ENCODE measurements at places on chromosomes 4 and X.

- H3K36me3 ChIP-seq, result no peaks in the 10 kb centered on the region
- no peak for DNase-seq
- H3K27ac ChIP-seq, result no peak overlapping the region
- no peaks in the 10 kb centered on the region for H3K4me1 ChIP-seq
- peaks cover 2% of the 10 kb centered on the region for H3K27me3 ChIP-seq
Measured at GRCh38 chrX:698206-698605, 67.6 kb downstream of the SHOX start.

GRCh38 chr4:113943863-113944262, 35.6 kb downstream of the ARSJ start:
- peak; percentile 12 for DNase-seq
- H3K4me1 ChIP-seq, result peaks cover 20% of the 10 kb centered on the region
- H3K27ac ChIP-seq, result no peak overlapping the region
- H3K4me3 ChIP-seq, result no peak overlapping the region
- H3K36me3 ChIP-seq, result no peaks in the 10 kb centered on the region

- H3K4me3 ChIP-seq, result no peak overlapping the region
- no peak overlapping the region for H3K27ac ChIP-seq
- H3K4me1 ChIP-seq, result no peaks in the 10 kb centered on the region
- H3K36me3 ChIP-seq, result no peaks in the 10 kb centered on the region
- DNase-seq, result no peak
Measured at GRCh38 chr4:104591510-104591911, 96.8 kb upstream of the CXXC4 start.

- no peaks in the 10 kb centered on the region for H3K36me3 ChIP-seq
- no peak overlapping the region for H3K4me3 ChIP-seq
- H3K27ac ChIP-seq, result no peak overlapping the region
- no peak for DNase-seq
- H3K27me3 ChIP-seq, result no peaks in the 10 kb centered on the region
Measured at GRCh38 chr4:156718226-156718625, 253.4 kb downstream of the PDGFC start.

DNA sequence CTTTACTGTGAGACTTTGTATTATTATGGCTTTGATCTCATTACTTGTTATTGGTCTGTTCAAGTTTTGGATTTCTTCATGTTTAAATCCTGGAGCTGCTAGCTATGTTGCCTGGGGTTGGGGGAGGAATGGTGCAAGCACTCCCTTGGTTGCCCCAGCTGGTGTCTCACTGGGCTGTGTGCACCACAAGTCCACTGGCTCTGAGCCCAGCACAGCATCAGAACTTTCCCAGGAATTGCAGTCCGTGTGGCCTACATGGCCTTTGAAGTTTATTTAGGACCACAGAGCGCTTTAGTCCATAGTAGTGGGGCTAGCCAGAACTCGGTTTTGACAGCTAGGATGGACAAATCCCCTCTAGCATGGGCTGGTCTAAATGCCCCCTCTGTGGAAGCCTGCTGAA, 278.8 kb upstream of the RPS6KA3 start:
- H3K4me3 ChIP-seq, result no peak overlapping the region
- peaks cover 2% of the 10 kb centered on the region for H3K4me1 ChIP-seq
- H3K27me3 ChIP-seq, result no peaks in the 10 kb centered on the region
- DNase-seq, result no peak
- peaks cover 3% of the 10 kb centered on the region for H3K36me3 ChIP-seq

DNA sequence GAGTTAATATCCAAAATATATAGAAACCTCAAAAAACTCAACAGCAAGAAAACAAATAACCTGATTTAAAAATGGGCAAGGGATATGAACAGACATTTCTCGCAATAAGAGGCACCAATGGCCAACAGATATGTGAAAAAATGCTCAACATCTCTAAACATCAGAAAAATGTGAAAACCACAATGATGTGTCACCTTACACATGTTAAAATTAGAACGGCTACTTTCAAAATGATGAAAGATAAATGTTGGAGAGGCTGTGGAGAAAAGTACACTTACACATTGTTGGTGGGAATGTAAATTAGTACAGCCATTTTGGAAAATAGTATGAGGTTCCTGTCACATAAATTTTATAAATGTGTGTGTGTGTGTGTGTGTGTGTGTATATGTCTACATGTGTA, 731.3 kb downstream of the DMD start:
- no peaks in the 10 kb centered on the region for H3K36me3 ChIP-seq
- H3K27me3 ChIP-seq, result no peaks in the 10 kb centered on the region
- no peak overlapping the region for H3K4me3 ChIP-seq
- no peak overlapping the region for H3K27ac ChIP-seq
- H3K4me1 ChIP-seq, result no peaks in the 10 kb centered on the region

GRCh38 chrX:71017396-71017939, 50.7 kb downstream of the SNX12 start:
- no peaks in the 10 kb centered on the region for H3K27me3 ChIP-seq
- no peaks in the 10 kb centered on the region for H3K36me3 ChIP-seq
- H3K4me1 ChIP-seq, result no peaks in the 10 kb centered on the region
- no peak overlapping the region for H3K27ac ChIP-seq
- H3K4me3 ChIP-seq, result no peak overlapping the region

DNA sequence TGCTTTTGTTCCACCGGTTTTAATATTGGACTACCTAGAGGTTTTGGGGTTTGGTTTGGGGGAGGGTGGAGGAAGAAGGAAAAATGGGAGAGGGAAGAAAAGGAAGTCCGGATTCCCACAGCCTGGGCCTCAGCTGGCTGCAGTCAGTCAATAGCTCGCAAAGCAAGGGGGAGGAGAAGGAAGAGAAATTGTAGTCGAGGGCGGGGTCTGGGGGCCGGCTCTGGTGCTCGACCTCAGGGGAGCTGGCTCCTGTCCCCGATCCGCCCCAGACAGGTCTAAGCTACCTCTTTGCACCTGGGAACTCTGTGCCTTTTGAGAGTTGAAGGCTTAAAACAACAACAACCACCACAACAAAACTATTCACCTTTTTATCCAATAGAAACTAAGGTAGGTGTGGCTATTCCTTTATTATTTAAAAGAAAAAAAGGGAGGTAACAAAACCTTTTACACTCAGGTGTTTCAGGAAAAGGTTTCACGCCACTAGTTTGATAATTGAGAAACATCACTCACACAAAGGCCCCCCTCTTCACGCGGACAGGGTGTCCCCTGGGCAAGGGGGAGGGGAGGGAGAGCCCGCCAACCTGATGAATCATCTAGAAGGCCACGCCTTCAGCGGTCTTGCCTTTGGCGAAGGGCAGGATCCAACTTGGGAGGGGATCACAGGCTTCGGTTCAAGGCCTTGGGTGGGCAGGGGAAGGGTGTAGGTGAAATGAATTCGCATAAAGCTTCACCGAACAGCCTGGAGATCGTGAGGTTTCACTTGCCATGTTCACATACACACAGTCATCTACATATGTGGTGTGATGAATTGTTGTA, 1.6 kb upstream of the LNX1 start:
- H3K27me3 ChIP-seq, result peaks cover 34% of the 10 kb centered on the region
- no peaks in the 10 kb centered on the region for H3K36me3 ChIP-seq
- H3K27ac ChIP-seq, result no peak overlapping the region

GRCh38 chr4:88097301-88097700, 61.1 kb downstream of the ABCG2 start:
- no peak overlapping the region for H3K27ac ChIP-seq
- peaks cover 4% of the 10 kb centered on the region for H3K27me3 ChIP-seq
- no peak overlapping the region for H3K4me3 ChIP-seq
- no peaks in the 10 kb centered on the region for H3K36me3 ChIP-seq

GRCh38 chr4:148021686-148022085, 289.8 kb downstream of the ARHGAP10 start:
- no peaks in the 10 kb centered on the region for H3K4me1 ChIP-seq
- H3K27me3 ChIP-seq, result no peaks in the 10 kb centered on the region
- H3K27ac ChIP-seq, result no peak overlapping the region
- no peak for DNase-seq
- H3K4me3 ChIP-seq, result no peak overlapping the region
- no peaks in the 10 kb centered on the region for H3K36me3 ChIP-seq

All from activated CD8-positive, alpha-beta T cell treated with anti-CD3 and anti-CD28 coated beads for 36 hours (primary cell).